ENCODE measurements at places on chromosomes 12 and 14.

DNA sequence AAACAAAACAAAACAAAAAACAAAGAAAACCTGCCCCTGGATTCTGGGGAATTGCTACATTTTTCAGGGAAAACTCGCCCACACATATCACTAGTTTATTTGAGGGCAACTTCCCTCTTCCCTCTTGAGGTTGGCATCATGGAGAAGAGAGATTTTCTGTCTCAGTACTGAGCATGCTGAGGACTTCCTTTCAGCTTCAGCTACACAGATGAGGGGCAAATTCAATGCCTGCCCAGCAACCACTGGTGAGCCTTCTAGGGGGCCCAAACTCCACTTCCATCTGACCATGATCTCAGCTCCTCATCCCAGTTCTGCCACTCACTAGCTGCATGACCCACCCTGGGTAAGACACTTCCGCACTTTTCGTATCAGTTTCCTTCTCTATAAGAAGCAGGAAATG is 63.1 kb upstream of the SCN8A start:
- DNase-seq, result no peak

GRCh38 chr14:105326891-105327694 is 12.5 kb downstream of the PACS2 start:
- DNase-seq, result no peak

- DNase-seq, result no peak
These were observed 37.0 kb upstream of the FBXO33 start for GRCh38 chr14:39469094-39469710.

DNA sequence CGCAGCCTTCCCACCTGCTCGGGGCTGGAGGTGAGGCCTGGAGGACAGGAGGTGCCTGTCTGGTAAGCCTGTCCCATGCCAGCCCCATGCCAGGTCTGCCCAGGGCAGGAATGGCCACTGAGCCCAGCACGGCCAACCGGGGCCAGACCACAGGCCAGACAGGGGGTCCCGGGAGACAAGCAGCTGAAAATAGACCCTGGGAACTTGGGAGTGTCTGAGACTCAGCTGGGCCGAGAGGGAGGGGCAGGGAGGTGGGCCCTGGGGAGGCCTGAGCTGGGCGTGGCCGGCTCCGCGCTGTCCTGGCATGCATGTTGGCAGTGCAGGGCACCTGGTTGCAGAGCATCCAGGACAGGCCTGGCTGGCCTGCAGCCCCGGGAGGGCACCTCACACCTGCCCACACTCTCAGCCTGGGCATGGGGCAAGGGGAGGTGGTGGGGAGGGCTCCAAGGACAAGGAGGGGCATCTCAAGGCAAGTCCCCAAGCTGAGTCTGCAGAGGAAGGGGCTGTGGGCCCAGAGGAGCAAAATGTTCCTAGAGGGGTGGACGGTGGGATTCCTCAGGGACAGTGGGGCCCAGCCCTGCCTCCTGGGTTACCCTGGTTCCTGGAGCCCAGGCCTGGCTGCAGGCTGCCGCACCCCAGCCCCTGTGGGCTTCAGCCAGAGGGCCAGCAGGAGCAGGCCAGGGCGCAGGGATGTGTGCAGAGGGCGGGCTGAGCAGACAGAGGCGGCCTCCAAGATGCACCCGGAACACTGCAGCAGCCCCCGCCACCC is 3.2 kb upstream of the CRIP1 start:
- no peak for DNase-seq

DNA sequence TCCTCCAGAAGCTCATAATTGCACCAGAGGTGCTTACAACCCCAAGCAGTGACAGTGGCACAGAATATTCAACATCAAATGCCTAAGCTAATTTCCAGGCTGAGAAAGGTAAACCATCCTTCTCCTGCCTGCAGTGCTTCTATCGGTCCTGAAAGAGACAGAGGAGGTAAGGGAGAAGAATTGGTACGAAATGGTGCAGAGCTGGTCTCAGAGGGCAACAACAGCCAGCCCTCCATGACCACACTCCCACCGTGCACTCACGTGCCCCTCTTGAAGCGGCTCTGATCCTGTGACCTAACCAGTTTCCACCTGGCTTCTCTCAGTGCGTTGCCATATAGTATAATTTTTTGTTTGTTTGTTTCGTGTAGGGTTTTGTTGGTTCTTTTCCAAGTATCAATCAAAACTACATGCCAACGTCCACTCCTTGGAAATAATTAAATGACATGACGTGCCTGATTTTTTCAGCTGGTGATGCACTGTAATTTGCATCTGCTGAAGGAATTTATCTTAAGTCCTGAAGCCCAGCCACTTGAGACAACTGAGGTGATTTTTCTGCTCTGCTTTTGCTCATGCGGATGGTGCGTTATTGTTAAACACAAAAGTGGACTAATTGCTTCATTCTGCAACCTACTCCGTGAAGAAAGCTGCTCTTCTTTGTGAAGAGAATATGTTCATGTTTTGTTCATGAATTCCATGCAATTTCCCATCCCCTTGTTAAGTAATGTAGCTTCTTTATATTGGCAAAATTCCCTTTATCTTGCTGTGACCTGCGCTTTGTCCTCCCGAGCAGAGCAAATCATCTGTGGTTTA is 1.3 kb upstream of the ATP2A2 start:
- no peak for DNase-seq

GRCh38 chr12:41663598-41664265 is 475.6 kb downstream of the PDZRN4 start:
- DNase-seq, result no peak

GRCh38 chr14:72439707-72440106 is 454.2 kb downstream of the DPF3 start:
- DNase-seq, result no peak

GRCh38 chr14:31717294-31718085 is 156.3 kb downstream of the NUBPL start:
- no peak for DNase-seq

DNA sequence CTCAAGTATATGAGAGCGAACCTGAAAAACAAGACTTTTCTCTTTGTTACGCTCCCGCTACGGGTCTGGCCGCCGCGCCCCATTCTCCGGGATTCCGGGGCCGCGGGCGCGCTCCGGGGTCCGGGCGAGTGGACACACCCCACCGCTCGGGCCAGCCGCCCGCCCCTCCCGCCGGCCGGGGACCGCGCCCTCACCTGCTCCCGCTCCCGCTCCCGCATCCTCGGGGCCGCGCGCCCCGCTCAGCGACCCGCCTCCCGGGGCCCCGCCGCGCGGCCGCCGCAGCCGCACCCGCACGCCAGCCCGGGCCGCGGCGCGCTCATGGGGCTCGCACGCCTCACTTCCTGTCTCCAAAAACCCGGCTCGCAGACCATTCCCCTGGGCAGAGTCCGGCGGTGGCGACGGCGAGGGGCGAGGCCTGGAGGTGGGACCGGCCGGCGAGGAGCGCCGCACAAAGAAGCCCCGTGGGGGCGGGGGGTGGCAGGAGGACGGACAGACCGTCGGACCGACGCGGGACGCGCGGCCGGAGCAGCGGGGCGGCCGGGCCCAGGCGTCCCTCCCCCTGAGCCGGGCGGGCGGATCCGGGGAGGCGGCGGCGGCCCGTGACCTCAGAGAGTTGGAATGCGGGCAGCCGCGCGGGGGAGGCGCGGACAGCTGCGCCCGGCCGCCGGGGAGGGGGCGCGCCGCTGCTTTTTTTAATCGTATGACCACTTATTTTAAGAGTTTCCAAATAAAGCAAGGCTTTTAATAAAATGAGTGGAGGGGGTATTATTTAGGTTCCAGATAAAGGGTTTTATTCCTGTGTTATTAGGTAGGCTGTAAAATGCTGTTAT is at the start of gene PTPN21:
Gene PTPN21 (minus strand): TSS at position 551 of the 830 bp plus-strand sequence. CDS start 4,590 bp downstream, outside the sequence.
- DNase-seq, result peak; percentile 76

GRCh38 chr12:27332714-27333402 is at the start of gene BMAL2:
Gene BMAL2 (plus strand): TSS chr12:27332836. CDS start chr12:27333073, 237 bp downstream.
- DNase-seq, result peak; percentile 65

GRCh38 chr14:105431256-105431655 is 11.6 kb downstream of the MTA1 start:
- no peak for DNase-seq

DNA sequence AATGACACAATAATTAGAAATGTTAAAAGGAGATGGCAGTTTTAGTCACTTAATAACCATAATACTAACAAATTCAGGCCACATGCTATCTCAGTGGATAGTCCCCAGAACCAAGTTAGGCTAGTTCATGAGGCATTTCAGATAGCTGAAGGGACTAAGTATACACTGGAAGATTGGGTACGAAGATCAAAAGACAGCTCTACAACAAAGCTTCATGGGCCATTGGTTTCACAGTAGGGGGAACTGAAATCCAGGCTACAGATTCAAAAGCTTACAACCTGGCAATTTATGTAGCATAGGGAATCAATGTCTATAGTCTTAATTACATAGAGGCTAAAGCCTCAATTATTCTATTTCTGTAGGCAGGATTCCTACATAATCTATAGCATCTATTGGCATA is 343.0 kb downstream of the RGS6 start:
- no peak for DNase-seq

GRCh38 chr12:92036061-92036620 is 109.5 kb downstream of the BTG1 start:
- no peak for DNase-seq

DNA sequence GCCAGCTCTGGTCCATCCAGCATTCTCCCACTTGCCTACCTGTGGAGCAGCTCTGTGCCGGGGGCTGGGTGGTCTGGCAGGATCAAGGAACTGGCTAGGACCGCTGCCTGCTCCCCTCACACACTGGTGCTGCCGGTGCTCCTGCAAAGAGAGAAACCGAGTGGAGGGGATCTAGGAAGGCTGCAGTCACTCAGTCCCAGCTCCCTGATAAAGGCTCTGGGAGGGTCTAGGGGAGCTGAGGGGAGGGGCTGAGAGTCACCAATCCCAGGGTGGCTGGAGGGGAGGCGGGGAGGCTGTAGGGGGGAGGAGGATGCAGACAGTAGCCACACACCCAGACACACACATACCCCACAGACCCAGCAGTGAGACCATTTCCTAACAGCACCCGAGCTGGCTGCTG is at the start of gene TAC3:
Gene TAC3 (minus strand): TSS at position 182 of the 400 bp plus-strand sequence. CDS start 732 bp downstream, outside the sequence.
- no peak for DNase-seq

DNA sequence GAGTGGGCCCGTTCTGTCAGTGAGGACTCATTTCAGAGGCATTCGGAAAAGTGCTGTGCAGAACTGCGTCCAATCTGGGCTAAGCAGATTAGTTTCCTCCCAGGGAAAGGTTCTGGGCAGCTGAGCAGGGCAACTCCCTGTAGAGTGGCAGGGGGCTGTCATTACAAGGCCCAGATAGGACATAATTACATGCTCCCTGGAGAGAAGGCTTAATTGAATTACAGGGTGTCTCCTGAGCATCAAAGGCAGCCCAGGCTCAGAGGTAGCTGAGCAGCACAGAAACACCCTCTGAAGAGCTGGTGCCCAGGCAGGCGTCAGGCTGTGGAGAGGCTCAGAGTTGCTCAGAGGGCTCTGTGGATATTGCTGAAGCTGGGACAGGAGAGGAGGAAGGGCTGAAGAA is 36.0 kb downstream of the SLC8A3 start:
- DNase-seq, result no peak

DNA sequence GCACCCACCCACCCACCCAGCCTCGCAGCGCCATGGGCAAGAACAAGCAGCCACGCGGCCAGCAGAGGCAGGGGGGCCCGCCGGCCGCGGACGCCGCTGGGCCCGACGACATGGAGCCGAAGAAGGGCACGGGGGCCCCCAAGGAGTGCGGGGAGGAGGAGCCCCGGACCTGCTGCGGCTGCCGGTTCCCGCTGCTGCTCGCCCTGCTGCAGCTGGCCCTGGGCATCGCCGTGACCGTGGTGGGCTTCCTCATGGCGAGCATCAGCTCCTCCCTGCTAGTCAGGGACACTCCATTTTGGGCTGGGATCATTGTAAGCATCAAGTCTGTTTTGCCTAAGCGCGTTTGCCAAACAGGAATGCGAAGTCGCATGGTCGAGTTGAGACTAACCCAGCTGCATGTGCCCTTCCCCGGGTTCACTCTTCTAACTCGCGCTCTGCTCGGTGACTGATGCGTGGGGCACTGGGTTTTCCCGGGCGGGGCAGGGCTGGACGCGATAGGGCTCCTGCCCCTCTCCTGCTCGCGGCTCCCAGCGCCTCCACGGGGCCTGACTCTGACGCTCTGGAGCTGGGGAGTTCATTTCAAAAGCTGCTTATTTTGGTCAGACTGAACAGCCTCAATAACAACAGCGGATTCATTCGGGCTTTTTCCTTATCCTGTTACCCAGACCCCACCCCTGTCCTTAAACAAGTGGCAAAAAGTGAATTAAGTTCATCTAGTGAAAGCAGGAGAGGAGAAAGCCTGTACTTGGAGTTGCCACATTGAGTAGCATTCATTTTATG is 458 bp downstream of the SSPN start:
- peak; percentile 59 for DNase-seq

GRCh38 chr12:58922849-58923248 is 2.5 kb upstream of the LRIG3 start:
- no peak for DNase-seq

DNA sequence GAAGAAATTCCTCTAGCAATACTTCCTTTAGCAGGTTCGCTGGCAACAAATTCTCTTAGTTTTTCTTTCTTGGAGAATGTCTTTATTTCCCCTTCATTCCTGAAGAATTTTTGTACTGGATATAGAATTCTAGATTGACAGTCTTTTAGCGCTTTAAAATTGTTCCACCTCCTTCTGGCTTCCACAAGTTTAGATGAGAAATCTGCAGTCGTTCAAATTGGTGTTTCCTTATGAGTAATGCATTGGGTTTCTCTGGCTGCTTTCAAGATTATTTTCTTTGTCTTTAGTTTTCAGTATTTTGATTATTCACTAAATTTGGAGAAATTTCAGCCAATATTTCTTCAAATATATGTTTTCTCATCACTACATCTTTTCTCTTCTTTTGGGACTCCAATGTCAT is 33.3 kb upstream of the FGF6 start:
- DNase-seq, result no peak

- DNase-seq, result no peak
These were observed 29.0 kb downstream of the DLK1 start for GRCh38 chr14:100755649-100756048.

GRCh38 chr14:75690010-75690409 is 29.0 kb downstream of the TTLL5 start:
- DNase-seq, result no peak

GRCh38 chr14:102875652-102876051 is 46.8 kb upstream of the AMN start:
- DNase-seq, result no peak

DNA sequence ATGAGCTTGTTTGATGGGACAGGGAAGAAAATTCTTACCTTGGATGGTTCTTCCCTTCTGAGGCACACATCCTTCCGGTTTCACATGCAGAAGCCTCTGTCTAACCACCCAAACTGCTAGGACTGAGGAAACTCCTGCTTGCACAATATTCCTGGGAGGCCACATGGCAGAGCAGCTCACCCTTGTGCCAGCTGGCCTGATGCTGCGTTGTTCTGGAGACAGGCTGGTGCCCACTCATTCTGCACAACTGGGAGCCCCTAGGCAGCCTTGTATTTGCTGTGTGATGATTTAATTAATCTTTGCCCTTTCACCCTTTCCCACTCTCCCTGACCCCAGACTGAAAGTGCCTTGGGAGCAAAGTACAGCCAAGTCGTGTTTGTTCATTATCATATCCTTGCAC is 130.8 kb downstream of the RTN1 start:
- no peak for DNase-seq
